ENCODE measurements at places on chromosomes 2 and 18. TPM values are rescaled to one million over a fixed set of nuclear protein-coding genes. Genes with fewer than 3 reads are reported as not detected.

The DYNC2LI1 gene
- total RNA-seq, result 28.3 TPM

GRCh38 chr2:142531377-142531776, 346.1 kb upstream of the KYNU start:
- DNase-seq, result no peak

DNA sequence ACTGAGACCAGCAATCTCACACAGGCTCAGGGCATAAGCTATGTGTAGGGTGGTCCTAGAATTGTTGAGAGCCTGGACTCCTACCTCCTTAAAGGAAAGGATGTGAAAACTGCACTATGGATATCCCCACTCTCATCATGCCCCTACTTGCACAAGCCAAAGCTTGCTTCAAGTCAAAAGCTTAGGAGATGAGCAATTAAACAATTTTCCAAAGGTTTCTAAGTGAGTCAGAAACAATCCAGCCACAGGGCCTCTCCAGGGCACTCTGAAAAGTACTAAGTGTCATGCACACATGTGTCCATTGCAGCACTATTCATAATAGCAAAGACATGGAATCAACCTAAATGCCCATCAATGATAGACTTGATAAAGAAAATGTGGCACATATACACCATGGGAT, 215.4 kb downstream of the AFF3 start:
- no peak for DNase-seq

- no peak for DNase-seq
These were observed 36.2 kb downstream of the ASB1 start for GRCh38 chr2:238462782-238463396.

Measured in sciatic nerve (tissue), 2 donors.